Smooth muscle cell of trachea (primary cell): ENCODE measurements at places on chromosomes 13 and 19. TPM values are rescaled to one million over a fixed set of nuclear protein-coding genes. Genes with fewer than 3 reads are reported as not detected.

IL17D gene
- total RNA-seq: 0.87 and 3.6 TPM in 2 replicates

MBD3L3 gene
- not detected in 2 replicates for total RNA-seq

PLIN4 gene
- total RNA-seq: 0.73 and 8.9 TPM in 2 replicates

TEX29 gene
- 0.50 TPM in 1 of 2 replicates, not detected in the other for total RNA-seq

LTBP4 gene
- 161 and 308 TPM in 2 replicates for total RNA-seq

KCNRG gene
- 2.6 and 5.6 TPM in 2 replicates for total RNA-seq

TTYH1 gene
- total RNA-seq: not detected in 2 replicates

CGB8 gene
- total RNA-seq: not detected in 2 replicates

KIR3DL1 gene
- total RNA-seq: not detected in 2 replicates

ZNF560 gene
- 1.0 and 2.2 TPM in 2 replicates for total RNA-seq
